ENCODE measurements at places on chromosomes 13 and 19. TPM values are rescaled to one million over a fixed set of nuclear protein-coding genes. Genes with fewer than 3 reads are reported as not detected.
A peak's percentile ranks its signal among the peaks of the same experiment; 100 is the strongest.

GRCh38 chr19:5588441-5588840 is 20.7 kb upstream of the TINCR start:
- peak; percentile 91 for DNase-seq

DNA sequence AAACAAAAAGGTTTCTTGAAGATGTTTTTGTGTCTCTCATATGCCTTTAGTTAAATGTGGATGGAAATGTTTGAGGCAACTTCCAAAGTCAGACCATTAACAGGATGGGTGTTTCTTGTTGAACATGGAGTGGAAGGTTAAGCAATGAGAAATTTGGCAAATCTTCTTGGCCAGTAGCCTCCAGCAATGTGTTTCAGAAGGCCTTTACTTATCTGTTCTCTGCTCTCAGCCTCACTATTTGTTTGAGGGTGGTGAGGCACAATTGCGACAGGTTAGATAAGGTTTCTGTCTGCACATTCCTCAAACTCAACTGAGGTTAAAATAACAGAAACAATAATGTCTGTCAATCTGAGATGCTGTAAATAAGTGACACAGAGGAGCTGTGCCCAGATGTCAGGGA is 1019.0 kb downstream of the DIAPH3 start:
- no peak for DNase-seq

DNA sequence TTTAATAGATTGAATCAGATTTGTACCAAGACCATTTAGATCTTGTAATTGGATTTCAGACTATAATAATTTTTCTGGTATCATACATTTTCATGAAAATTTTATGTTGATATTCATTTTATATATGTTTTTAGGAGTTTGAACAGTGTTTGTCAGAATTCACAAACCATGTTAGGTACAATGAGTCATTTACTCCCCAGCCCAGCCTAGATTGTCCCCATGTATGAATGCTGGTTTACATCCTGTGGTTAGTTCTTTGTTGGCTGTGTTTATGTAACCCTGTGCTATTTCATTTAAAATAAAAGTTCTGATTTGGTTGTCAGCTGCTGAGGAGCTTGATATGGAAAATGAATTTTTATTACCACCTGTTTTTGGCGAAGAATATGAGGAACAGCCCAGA is 96.7 kb downstream of the GJA3 start:
- no peak for DNase-seq

DNA sequence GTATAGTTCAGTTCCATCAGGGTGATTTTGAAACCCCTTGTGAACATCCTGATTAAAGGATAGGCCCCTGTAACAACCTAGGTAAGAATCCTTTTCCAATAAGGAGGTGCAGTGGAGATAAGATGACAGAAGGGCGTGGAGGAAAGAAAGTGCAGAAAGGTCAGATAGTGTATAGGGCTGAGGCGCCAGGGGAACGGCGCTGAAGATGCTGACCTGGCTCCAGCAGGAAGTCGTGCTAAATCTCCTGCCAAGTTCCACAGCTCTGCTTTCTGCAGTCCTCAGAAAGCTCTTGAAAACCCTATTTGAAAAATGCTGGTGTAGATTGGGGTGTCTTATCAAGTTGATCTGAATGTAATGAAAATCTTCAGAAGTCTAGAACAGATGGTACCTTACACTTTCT is 221.7 kb downstream of the COG6 start:
- DNase-seq = no peak

DNA sequence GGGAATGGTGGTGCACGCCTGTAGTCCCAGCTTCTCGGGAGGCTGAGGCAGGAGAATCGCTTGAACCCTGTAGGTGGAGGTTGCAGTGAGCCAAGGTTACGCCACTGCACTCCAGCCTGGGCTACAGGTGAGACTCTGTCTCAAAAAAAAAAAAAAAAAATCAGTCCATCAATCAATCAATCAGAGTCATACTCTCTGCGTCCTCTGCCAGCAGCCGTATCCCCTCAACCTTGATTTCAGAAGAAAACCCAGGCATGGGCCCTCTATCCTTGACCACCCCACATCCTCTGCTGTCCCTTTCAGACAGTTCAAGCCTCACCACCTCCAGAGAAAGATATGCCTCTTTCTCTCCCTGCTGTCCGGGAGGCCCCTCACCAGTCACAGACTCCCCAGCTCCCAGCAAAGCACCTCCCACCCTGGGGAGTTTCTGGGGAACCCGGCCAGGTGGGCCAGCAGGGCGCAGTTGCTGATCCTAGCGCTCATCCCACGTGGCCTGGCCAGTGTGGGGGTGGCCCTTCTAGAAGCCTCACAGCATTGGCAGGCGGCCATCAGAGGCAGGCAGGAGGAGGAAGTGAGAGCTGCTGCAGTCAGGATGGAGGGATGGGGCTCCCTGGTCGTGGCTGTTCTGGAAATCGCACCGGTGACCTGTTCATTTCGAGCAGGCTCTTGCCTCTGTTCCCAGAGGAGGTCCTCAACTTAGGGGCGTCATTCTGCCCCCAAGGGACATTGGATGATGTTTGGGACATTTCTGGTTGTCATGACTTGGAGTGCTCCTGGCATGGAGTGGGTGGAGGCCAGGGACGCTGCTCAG is 10.2 kb upstream of the JSRP1 start:
- DNase-seq = peak; percentile 61

Gene ZNF223
- 0.63 TPM for total RNA-seq

Gene MBD3L3
- total RNA-seq = not detected
